Ammon's horn (tissue), 1 donor: ENCODE measurements at places on chromosomes 3 and 15.

GRCh38 chr3:84987706-84988504 lies 29.1 kb downstream of the CADM2 start:
- peak; percentile 34 for DNase-seq

DNA sequence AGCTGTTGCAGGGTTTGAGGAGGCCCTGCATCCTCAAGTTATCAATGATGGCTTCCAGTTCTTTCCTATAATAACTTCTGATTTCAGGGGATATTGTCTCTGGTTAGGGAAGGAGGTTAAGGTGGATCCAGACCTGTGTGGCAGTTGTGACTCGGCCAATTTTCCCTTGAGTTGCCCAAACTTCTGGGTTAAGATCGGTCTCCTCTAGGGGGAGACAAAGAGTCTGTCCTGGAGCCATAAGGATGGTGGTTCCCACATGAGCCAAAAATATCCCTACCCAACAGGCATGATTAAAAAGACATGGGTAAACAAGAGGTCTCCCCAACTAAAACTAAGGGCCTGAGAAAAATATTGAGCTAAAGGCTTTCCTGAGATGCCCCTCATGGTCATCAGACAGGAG lies 227.5 kb upstream of the MDFIC2 start:
- DNase-seq, result no peak

GRCh38 chr15:96887730-96888129 lies 557.2 kb downstream of the NR2F2 start:
- no peak for DNase-seq

- no peak for DNase-seq
Observed at GRCh38 chr3:30632065-30632464, 25.7 kb downstream of the TGFBR2 start.
